Suprapubic skin (tissue), 4 donors: ENCODE measurements at places on chromosomes 11 and 22.

DNA sequence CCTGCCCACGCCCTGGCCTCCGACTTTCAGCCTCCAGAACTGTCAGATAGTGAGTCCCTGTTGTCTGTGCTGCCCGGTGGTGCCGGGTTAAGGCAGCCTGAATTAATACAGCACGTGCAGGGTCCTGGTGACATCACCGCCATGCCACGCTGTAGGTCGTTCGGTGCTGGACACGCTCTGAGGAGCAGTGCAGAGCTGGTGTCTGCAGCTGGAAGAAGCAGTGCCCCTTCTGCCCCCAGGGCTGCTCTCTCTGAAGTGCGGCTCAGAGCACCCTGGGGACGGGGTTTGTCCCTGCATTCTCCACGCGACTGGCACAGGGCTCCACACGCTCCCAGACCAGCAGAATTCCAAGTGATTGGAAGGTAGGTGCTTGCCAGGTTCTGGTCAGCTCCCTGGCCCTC, 831.5 kb downstream of the TBC1D22A start:
- no peak for DNase-seq

GRCh38 chr11:114285599-114285998, 10.6 kb upstream of the NNMT start:
- DNase-seq = no peak

GRCh38 chr11:65086809-65087208, 2.8 kb downstream of the ZFPL1 start:
- no peak for DNase-seq

GRCh38 chr11:1896468-1896867, 4.8 kb upstream of the PRR33 start:
- no peak for DNase-seq

GRCh38 chr11:6245536-6245935, 6.6 kb downstream of the CNGA4 start:
- no peak for DNase-seq

DNA sequence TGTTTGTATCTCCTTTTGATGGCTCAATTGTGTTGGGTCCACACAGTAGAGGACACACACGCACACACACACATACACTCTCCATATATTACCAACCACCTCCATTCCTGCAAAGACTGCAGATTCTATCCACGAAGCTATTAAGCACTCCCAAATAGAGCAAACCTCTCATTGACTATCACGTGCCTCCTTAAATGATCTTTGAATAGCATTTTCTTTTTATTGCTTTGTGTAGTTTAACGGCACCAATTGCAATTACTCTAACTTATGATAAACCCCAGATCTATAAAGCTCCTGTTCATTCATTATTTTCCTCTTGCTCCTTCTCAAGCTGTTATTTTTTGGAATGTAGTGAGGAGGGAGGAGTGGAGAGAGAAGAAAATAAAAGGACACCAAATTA, 204.7 kb downstream of the ST3GAL4 start:
- DNase-seq = no peak

- DNase-seq = peak; percentile 67
Measured at GRCh38 chr11:2536440-2536989, 91.7 kb downstream of the KCNQ1 start.

- DNase-seq = no peak
Measured at GRCh38 chr11:121688055-121688491, 235.3 kb upstream of the SORL1-AS1 start.

DNA sequence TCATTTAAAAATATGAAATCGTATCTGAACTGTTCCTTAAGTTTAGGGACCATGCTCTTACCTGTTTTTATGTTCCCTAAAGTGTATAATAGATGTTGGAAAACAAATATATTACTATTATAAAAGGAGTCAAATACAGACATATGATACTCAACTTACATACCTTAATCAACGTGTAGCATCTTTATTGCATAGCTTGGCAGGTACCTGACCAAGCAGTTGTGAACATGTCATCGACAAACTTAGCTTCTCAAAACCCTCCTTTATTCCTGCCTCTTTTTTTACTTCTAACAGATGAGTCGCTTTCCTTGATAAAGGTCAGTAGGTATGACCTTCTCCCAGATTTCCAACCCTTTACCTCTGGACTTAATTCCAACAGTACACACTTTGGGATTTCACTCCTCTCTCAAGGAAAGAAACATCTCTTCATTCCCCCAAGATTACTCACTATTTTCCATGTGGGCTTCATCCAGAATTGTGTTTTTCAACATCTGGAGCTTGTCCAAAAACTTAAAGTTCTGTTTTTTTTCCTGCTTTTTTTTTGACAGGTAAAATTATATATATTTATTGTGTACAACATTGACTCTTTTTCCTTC, 11.9 kb downstream of the HIPK3 start:
- DNase-seq = no peak
